Fibroblast of the aortic adventitia (primary cell): ENCODE measurements at places on chromosomes 12 and 14. TPM values are rescaled to one million over a fixed set of nuclear protein-coding genes. Genes with fewer than 3 reads are reported as not detected.

KRT77 gene
- not detected in 2 replicates for total RNA-seq

- no peak for DNase-seq
These were observed 21.5 kb downstream of the ANAPC5 start for GRCh38 chr12:121330692-121331091.

- DNase-seq, result no peak
These were observed 37.5 kb downstream of the WDR20 start for GRCh38 chr14:102177161-102177560.

TAS2R19 gene
- 6.3 and 6.5 TPM in 2 replicates for total RNA-seq

DNA sequence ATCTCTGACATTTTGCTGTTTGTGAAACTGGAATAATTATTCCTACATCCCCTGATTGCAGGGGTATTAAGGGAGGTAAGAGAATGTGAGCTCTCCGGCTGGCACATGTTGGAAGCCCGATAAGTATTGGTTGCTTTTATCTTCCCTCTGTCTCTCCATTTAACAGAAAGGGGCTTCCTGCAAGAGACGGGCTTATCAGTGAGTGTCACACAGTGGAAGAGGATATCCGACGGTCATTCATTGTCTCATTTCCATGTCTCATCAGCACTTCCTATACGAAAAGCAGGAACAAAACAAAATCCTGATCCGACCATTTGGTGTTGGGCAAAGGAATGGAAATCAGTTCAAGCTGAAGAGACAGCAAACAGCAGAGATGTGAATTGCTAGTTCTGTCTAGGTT lies 10.7 kb downstream of the DYRK4 start:
- DNase-seq, result no peak

IAPP gene
- not detected in 2 replicates for total RNA-seq

OR4E1 gene
- total RNA-seq, result not detected in 2 replicates

DNA sequence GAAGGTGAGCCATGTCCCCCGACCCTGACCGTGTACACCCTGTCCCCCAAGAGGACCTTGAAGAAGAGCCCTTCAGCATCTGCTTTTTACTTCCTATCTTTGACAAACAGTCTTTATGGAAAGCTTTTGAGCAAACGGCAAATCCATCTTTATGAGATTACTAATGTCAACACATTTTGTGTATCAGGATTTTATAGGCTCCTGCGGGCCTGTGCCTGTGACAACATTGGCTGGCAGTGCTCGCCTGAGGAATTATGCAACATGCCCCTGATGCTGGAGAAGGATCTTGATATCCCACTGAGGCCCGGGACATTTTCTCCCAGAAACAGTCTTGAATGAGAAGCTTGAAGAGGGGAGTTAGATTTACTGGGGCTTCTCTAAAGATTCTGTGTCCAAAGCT lies 416.5 kb downstream of the NRXN3 start:
- DNase-seq, result no peak

CKB gene
- 17.6 and 29.3 TPM in 2 replicates for total RNA-seq

GRCh38 chr12:69345742-69346141 lies 2.4 kb upstream of the LYZ start:
- no peak for DNase-seq

WNT1 gene
- total RNA-seq, result not detected in 2 replicates

SOAT2 gene
- total RNA-seq, result 0.09 TPM in 1 of 2 replicates, not detected in the other

GRCh38 chr12:125988545-125988944 lies 923.3 kb downstream of the AACS start:
- DNase-seq, result no peak

DNA sequence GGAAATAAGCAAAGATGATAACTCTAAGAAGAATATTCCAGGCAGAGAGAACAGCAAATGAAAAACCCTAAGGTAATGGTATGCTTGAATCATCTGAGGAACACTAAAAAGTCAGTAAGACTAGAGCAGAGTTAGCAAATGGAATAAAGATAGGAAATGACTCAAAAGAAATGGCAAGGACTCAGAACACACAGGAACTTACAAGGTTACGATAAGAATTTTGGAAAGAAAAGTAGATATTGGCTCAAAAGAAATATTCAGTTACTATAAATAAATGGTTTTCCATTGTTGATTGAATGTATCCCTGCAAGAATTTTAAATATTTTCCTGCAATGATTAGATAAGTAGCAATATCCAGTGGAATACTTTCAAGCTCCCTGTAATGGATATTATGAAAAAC lies 705.8 kb downstream of the C12orf50 start:
- peak; percentile 98 for DNase-seq

- no peak for DNase-seq
These were observed 31.8 kb upstream of the CEP83 start for GRCh38 chr12:94491489-94491888.

HOXC12 gene
- not detected in 2 replicates for total RNA-seq

GRCh38 chr12:24979329-24979728 lies 30.4 kb upstream of the BCAT1 start:
- no peak for DNase-seq

DNA sequence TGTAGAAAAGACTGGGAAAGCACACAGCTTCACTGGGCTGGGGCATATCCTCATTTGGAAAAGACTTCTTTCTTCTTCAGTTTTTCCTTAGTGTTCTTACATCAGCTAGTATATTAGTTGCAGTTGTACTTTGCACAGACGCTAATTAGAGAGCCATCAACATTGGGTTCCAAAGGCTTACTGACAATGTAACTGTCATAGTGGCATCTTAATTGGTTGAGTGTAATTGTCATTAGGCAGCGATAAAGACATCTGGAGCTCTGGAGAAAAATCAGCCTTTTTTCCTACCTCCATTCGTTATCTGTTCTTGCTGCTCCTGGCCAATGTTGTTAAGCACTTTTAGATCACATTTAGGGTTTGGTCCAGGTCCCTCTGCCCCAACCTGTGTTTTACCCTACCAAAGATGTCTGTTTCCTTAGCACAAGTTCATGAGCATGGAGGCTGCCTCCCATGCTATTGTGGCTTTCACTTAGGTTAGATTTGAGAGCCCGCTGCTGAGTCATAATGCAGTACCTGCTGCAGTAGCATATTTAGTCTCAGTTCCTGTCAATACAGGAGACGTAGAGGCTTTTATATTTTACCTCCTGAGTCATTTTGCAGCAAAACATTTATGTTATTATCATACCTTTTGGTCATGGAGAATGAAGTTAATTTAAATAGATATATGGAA lies 49.2 kb downstream of the FBXW8 start:
- no peak for DNase-seq

RPL10L gene
- total RNA-seq, result not detected in 2 replicates
